Pulmonary artery endothelial cell (primary cell): ENCODE measurements at places on chromosomes 11 and 22. TPM values are rescaled to one million over a fixed set of nuclear protein-coding genes. Genes with fewer than 3 reads are reported as not detected.

The KREMEN1 gene
- 0.53 and 0.60 TPM in 2 replicates for total RNA-seq

The RTN4R gene
- 0.32 and 0.46 TPM in 2 replicates for total RNA-seq

The PRDM11 gene
- total RNA-seq = 6.0 and 8.8 TPM in 2 replicates

The MTFP1 gene
- 32.2 and 43.2 TPM in 2 replicates for total RNA-seq

The MUC6 gene
- total RNA-seq = not detected in 2 replicates

The CTSF gene
- 20.4 TPM in 2 replicates for total RNA-seq

The NLRP10 gene
- total RNA-seq = under 0.01 TPM in 1 of 2 replicates, not detected in the other

The TSPAN18 gene
- total RNA-seq = 11.1 and 11.5 TPM in 2 replicates

The TMEM135 gene
- 15.8 and 21.1 TPM in 2 replicates for total RNA-seq

The TTC36 gene
- 0.40 and 1.3 TPM in 2 replicates for total RNA-seq

The PHF21B gene
- not detected in 2 replicates for total RNA-seq

The BACE1 gene
- 9.3 and 12.4 TPM in 2 replicates for total RNA-seq

The XNDC1N gene
- 8.3 and 9.2 TPM in 2 replicates for total RNA-seq

The SMDT1 gene
- 10.8 and 14.5 TPM in 2 replicates for total RNA-seq

The KCNC1 gene
- total RNA-seq = not detected in 2 replicates

The KCNK4 gene
- total RNA-seq = 0.07 TPM in 1 of 2 replicates, not detected in the other

The FBLN1 gene
- 0.13 and 0.35 TPM in 2 replicates for total RNA-seq

The NLRP14 gene
- total RNA-seq = 0.21 and 0.40 TPM in 2 replicates

The FIBIN gene
- total RNA-seq = not detected in 2 replicates

The XRRA1 gene
- 4.3 and 8.1 TPM in 2 replicates for total RNA-seq

The TRIM29 gene
- total RNA-seq = 0.25 TPM in 1 of 2 replicates, not detected in the other

The C22orf31 gene
- total RNA-seq = not detected in 2 replicates

The EIF3D gene
- total RNA-seq = 457 and 642 TPM in 2 replicates

The CATSPER1 gene
- total RNA-seq = 0.11 and 0.20 TPM in 2 replicates

The OR10AG1 gene
- not detected in 2 replicates for total RNA-seq

The GATD1 gene
- 37.5 and 38.1 TPM in 2 replicates for total RNA-seq

The OLFML1 gene
- not detected in 2 replicates for total RNA-seq

The SHANK3 gene
- total RNA-seq = 12.2 and 15.1 TPM in 2 replicates

The IFITM2 gene
- total RNA-seq = 32.9 and 46.6 TPM in 2 replicates

The MRGPRX4 gene
- not detected in 2 replicates for total RNA-seq

The RAB3IL1 gene
- 0.92 and 1.9 TPM in 2 replicates for total RNA-seq
